Vagina (tissue), 2 donors: ENCODE measurements at places on chromosomes 6 and 20.

GRCh38 chr6:125205931-125206330, 52.4 kb downstream of the TPD52L1 start:
- DNase-seq = no peak

DNA sequence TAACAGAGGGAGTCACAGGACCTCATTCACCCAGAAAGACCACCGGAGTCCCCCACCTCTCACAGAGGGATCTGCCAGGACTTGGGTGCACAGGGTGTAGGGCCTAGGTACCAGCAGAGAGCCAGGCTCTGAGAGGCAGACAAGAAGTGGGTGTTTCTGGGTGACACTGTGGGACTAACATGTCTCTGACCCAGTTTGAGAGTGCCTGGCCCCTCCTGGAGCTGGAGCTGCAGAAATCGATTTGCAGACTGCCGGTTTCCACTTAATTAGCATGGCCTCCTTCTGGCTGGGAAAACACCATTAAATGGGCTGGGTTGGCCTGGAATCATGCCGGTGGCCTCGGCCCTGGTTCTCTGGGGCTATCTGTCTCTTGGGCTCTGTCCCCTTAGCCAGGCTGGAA, 59.2 kb downstream of the PPP1R16B start:
- no peak for DNase-seq

DNA sequence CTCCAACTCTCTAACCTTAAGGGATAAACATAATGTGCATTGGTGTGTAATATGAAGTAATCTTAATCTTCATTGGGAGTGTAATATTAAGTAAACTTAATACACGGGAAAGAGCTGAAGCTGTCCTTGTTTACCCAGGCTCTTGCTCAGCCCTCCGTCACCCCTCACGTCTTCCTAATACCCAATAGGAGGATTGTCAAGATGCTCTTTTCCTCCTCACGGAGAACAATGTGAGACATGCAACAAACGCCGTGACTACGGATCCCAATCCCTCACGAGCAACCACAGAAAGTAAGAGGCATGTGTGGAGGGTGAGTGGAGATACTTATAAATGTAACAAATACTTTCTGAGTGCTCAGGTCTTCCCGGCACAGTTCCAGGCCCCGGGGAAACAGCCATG, 11.0 kb downstream of the KIF16B start:
- no peak for DNase-seq

DNA sequence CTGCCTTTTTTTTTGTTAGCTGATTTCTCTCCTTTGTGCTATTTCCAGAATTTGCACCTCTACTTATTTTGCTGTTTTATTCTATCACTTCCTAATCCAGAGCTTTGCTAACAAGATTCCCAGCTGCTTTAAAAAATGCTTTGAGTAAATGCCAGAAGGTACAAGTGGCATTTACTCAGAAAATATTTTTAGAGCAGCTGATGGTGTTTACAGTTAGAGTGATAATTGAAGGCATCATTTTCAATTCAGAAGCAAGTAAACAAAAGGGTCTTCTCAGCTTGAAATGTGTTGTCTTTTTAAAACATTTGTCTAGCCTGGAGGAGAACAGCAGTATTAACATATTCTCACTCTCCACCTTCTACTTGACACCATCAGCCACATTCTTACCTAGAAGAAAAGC, 99.9 kb downstream of the OTOR start:
- no peak for DNase-seq

DNA sequence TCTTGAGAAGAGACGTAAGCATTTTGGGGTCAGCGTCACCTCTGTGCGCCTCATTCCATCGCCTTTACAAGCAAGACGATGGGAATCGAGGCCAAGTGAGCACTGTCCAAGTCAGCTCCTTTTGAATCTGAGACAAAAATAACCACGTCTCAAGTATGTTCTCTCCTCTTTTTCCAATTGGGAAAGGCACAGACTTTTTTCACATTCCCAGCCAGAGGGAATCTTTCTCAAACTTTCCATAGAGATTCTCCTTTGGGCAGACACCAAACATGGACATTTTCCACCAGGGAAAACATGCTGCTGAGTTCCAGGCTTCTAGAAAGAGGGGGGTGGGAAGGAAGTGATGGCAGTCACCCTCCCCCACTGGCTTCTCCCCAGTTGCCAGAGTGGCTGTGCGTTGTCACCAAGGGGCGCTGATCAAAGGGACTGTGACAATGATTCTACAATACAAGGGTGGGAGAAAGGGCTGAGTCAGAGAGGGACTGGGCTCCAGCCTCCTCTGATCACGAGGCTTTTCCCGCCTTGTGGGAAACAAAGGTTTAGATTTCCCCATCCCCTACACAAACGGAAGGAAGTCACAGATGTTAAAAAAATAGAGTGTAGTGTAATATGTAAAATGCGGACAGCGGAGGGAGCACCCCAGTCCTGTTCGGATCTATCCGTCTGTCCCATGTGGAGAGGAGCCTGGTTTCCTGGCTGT, 281.9 kb upstream of the RNF24 start:
- DNase-seq = peak; percentile 88

GRCh38 chr6:80605165-80605989, 498.9 kb downstream of the BCKDHB start:
- DNase-seq = no peak

DNA sequence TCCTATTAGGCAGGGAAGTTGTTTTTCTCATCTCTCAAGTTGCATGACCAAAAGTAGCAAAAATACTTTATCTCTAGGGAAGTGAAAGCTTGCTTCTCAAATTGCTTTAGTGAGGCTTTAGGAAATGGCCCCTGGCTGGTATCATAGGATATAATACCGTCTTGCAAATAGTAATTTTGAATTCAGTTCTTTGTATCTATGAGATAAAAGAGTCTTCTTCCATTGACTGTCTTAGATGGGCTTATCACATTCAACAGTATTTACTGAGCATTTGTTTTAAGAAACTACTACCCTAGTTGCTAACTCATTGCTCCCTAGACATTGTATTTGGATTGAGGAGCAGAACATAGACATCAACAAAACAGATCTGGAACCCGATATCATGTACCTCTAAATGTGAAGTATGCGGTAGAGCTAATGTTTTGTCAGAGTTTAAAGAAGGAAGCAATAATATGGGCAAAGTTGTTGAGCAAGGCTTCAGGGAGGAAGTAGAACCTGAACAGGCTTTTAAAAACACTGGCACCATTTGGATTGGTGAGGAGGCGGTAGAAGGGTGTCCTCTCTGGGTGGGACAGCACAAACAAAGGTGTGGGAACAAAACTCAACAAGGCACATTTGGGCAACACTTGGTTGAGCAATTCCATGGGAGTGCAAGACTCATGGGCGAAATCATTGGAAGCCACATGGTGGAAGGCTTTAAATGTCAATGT, 101.5 kb downstream of the SGK1 start:
- no peak for DNase-seq

- DNase-seq = no peak
These were observed 11.3 kb upstream of the RBM24 start for GRCh38 chr6:17269840-17270239.

GRCh38 chr6:12533586-12533985, 183.0 kb upstream of the PHACTR1 start:
- DNase-seq = no peak

DNA sequence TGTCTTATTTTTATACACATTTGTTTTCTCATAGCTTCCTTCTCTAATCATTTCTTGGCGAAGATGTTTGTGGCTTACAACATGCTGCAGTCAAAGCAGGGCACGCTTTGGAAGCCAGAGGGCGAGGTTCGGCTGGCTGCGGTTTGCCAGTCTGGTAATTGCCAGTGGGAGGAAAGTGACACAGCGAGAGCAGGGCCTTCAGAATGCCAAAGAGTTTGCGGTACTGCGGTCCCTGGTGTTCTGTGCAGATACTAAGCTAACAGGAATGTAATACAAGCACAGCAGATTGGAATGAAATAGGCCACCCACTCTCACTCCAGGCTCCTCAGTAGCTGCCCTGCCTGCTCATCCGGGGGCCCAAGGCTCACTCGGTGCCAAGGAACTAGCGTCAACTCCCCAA, 58.7 kb upstream of the TGM3 start:
- DNase-seq = no peak

GRCh38 chr6:80618953-80619352, 512.5 kb downstream of the BCKDHB start:
- no peak for DNase-seq

DNA sequence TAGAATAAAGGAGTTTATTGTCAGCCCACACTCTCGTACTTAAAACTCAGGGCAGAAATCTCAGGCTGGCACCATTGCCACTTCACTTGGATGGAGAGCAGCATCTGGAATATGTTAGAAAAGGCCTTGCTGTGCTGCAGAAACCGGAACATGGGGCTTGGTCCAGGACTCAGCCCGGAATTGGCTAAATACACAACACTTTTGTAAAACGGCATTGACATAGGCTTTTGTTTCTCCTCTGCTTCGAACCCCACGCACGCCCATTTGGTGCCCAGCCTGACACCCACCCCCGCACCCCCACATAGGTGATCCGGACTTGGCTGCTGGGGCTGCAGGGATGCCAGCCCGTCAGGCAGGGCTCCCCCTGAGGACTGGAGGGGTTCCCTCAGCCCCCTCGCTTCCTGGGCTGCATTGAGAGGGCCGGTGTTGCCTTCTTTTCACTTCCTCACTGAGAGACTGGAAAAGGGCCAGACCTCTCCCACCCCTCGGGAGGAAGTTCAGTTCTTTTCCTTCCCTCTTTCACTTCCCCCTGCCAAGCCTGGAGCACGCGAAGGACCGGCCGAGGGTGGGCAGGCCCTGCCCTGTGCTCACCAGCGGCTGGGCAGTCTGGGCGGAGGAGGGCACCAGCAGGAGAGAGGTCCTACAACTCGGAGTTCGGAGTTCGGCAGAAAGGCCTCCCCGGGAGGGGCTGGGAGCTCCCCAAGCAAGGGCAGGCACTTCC, 17.9 kb upstream of the CST3 start:
- peak; percentile 91 for DNase-seq

- no peak for DNase-seq
These were observed 20.4 kb upstream of the ZNF318 start for GRCh38 chr6:43389730-43390295.

GRCh38 chr20:19291818-19292132, 79.3 kb downstream of the SLC24A3 start:
- DNase-seq = peak; percentile 80

DNA sequence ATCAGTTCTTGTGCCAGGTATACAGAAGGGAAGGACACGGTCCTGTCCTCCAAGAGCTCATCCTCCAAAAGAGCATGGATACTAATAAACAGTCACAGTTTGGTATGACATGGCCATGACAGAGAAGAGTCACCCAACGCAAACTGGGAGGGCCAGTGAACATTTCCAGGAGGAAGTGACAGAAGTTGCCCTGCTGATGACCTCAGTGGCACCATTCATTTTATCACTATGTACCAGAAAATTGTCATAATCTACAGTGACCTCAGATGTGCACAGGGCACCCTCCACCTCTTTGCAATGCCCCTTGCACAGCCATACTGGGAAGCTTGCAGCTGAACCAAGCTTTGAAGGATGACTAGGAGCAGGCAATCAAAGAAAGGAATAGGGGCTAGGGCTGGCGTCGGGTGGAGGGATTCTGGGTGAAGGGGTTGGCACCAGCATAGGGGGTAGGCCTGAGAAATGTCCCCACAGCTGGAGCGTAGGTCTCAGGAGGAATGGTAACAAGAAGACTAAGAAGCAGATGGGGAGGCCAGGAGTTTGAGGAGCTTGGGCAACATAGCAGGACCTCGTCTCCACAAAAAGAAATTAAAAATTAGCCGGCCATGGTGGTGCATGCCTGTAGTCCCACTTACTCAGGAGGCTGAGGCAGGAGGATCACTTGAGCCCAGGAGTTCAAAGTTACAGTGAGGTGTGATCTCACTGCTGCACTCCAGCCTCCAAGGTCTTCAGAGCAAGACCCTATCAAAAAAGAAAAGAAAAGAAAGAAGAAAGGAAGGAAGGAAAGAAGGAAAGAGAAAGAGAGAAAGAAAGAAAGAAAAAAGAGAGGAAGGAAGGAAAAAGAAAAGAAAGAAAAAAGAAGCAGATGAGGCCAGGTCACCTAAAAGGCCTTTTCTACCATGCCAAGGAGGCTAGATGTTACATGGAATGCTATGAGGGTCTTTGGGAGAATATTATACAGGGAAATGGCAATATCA, 65.3 kb upstream of the SNX9 start:
- no peak for DNase-seq

DNA sequence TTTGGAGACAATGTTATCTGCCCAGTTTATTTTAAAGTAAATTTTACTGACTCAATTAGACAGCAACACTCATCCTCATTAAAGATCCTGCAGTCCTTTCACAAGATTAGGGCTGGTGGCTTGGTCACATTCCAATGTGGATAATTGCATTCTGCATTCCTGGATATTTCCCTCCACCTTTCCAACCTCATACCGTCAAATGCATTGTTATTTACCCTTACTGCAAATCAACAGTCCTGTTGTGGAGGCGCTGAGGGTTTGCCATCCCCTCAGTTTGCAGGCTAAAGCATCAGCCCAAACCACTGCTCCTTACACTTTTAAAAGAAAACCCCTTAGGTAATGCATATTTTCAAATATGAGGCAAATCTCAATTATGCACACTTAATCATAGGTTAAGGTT, 5.4 kb downstream of the CITED2 start:
- no peak for DNase-seq

DNA sequence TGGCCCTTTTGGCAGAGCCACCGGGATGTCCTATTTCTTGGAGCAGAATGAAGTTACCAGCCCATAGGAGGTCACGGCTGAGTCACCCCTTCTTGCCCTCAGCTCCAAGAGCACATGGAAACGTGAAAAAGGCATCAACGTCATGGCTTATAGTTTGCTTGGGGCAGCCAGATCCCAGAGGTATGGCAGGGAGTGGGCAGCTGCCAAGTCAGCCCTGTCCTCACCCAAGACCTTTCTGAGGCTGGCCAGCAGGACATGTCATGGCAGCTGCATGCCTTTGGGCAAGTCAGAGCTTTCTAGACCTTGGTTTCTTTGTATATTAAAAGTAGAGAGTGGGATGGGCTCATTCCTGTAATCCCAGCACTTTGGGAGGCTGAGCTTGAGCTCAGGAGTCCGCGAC, 8.2 kb upstream of the MDFI start:
- no peak for DNase-seq

- no peak for DNase-seq
These were observed 555.4 kb upstream of the AGPAT4 start for GRCh38 chr6:161829291-161829729.

DNA sequence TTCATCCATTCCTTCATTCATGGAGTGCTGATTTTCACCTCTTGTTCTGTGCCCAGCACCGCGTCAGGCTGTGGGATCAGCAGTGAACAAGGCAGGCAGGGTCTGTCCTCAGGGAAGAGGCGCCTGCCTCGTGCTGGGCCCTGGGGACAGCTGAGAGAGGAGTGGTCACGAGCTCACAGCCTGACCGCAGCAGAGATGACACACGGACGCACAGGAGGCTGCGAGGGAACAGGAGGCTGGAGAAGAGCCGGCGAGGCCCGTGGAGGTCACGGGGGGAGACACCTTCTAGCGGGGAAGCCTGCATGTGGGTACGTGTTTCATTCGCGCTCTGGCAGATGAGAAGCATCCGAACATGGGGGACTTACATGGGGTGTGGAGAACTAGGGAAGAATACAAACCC, 27.5 kb downstream of the PXDC1 start:
- no peak for DNase-seq

GRCh38 chr20:42255821-42256220, 637.6 kb upstream of the CHD6 start:
- DNase-seq = no peak
